Esophagus squamous epithelium (tissue), 5 donors: ENCODE measurements at places on chromosomes 13 and 19.

DNA sequence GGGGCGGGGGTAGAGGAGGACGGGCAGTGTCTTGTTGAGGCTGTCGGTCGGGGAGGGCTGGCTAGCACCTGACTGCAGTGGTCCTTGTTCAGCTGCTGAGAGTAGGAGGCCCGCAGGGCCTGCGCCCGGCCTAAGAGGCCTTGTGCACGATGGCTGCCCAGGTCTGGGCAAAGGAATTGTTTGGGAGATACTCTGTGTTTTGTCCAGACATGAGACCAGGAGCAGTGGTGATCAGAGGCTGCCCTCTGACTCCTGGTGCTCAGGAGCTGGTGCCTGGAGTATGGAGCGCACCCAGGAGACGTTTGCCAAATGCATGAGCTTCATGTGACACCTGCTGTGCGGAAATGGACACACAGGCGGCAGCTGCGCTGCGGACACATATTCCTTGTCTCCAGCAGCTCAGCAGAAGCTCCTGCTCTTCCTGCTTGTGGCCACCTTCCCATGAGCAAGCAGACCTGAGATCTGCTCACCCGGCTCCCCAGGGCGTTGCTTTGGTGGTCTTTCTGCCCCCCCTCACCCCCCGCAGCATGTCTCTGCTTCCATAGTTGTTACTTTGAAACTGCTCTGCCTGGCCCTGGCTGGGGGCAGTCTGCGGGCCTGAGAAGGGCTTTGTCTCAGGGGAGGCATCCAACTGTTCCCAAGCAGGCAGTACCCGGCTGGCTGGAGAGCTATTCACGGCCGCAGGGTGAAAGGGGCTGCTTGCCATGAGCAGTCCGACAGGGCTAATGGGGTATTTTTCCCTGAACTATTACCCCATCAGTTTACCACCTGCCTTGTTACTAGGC is 163.9 kb downstream of the TEX29 start:
- DNase-seq: no peak

DNA sequence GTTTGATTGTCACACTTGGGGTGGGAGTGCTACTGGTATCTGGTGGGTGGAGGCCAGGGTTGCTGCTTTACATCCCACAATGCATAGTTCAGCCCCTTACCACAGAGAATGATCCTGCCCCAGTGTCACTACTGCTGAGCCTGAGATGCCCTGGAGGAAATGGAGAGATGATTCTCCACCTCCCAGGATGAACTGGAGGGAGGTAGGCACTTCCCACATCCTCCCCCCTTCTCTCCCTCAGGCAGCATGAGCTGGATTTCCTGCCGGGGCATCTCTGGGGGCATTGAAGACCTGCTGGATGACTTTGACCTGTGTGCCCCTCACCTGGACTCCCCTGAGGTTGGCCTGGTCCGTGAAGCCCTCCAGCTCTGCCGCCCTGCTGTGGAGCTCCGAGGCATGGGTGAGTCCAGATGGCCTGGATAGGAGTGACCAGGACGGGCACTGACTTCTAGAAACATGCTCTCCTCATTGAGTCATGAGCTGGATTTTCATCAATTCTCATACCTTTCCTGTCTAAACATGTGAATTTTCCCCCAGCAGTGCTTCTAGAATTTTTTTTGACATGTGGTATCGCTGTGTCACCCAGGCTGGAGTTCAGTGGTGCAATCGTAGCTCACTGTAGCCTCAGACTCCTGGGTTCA is 45.3 kb downstream of the NWD1 start:
- no peak for DNase-seq

DNA sequence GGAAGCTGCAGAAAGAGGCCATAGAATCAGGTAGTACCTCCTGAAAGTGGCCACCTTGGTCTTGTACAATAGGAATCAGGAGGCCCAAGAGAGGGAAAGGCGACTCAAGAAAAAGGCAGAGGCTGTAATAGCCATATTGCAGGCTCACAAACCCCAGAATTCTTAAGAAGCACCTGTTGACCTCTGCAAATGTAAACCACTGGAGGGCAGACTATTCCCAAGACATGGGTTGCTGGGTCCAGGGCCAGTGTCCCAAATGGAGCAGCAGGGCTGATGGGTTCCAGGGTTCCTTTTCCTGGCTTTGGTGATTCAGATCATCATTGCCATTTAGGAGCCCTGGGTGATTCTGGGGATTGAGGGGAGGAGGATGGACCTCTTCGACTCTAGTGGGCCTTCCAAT is 167.6 kb downstream of the B3GLCT start:
- DNase-seq: no peak

GRCh38 chr13:76853921-76854608 is 32.1 kb downstream of the KCTD12 start:
- DNase-seq: no peak

DNA sequence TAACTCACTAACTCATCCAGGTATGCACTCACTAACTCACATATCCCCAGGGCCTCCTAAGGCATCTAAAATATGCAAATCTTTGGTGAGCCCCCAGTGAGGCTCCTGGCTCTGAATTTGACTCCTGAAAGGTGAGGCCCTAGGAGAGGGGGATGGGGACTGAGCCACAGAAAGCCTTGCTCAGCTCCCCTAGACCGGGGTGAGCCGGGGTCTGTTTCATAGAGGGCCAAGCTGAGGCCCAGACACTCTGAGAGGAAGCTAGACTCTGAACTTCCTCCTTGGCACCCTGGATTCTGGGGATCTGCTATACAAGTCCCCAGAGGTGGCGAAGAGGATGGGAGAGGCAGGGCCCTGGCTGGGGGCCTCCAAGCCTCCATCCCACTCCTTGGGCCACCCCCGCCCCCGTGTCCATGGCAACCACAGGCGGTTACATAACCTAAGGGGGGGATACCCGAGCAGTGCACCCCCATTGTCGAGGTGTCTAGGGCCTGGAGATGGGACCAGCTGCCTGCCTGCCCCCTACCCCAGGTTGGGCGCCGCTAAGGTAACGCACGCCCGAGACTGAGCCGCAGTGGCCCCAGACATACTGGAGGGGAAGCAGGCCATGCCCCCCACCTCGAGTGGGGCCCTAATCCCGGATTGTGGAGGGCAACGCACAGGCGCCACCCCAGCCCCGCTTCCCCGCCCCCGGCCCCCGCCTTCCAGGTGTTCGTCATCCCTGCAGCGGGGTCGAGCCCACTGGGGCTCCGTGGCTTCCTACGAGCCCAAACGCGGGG is 646 bp downstream of the ABHD8 start:
- DNase-seq: no peak

DNA sequence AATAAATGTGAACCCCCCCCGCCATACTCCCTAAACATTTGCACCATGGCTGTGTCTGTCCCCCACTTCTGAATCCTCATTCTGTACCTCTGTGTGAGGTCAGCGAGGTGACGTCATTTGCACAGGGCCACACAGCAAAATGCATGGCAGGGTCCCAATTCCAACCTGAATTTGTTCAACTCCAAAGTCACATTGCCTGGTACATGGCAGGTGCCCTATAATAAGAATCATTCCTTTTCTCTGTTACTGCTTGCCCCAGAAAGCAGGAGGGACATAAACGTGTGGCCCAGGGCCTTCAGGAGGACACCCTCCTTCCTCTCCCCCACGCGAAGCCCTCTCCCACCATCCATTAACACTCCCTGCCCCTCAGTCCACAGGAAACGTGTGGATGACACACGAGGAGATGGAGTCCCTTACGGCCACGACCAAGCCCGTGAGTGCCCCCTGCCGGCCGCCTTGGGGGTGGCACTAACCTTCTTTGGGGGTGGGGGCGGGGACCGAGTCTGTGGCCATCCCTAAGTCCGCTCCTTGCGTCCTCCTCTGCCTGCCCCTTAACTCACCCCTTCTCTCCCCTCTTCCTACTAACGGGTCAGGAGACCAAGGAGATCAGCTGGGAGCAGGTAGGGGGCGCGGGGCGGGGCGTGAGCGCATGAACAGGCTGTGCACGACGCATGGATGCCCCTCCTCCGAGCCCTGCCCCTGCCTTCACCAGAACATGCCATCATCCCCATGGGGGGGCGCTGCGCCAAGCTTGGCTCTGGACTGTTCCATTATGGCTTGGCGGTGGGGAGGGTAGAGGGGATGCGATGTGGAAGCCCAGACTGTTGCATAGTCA is 9.4 kb downstream of the HRC start:
- no peak for DNase-seq
